ENCODE measurements at places on chromosomes 16 and 17.

GRCh38 chr17:11608396-11608795, 10.1 kb downstream of the DNAH9 start:
- no peak for DNase-seq

DNA sequence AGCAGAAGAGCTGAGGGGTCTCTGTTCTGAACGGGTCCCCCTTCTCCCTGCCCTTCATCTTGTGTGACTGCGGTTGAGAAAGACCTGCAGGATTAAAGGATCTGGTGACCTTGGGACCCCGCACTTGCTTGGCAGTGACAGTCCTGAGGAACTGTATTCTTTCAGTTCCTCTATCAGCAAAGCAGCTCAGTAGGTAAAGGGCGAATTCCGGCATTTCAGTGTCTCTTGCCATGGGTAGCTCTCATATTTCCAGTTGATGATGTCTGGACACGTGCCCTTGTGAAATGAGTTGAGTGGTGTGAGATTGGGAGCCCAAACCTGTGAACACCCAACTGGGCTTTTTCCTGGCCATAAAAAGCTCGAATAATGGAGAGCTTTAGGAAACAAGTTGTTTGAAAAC, 135.7 kb downstream of the PRKCA start:
- DNase-seq: no peak

DNA sequence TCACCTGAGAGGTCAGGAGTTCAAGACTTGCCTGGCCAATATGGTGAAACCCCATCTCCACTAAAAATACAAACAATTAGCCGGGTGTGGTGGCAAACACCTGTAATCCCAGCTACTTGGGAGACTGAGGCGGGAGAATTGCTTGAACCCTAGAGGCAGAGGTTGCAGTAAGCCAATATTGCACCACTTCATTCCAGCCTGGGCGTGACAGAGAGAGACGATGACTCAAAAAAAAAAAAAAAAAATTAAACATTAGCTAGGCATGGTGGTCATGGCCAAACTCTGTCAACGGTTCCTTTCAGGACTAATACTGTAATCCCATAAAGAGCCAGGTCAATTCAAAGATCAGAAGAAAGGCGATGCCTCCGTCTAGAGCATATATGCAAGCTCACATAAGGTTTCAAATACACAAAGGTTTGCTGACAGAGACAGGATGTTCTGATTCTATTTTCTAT, 2.4 kb downstream of the RNF157 start:
- DNase-seq: no peak

GRCh38 chr16:87344931-87345631, 27.9 kb upstream of the C16orf95 start:
- peak; percentile 59 for DNase-seq

DNA sequence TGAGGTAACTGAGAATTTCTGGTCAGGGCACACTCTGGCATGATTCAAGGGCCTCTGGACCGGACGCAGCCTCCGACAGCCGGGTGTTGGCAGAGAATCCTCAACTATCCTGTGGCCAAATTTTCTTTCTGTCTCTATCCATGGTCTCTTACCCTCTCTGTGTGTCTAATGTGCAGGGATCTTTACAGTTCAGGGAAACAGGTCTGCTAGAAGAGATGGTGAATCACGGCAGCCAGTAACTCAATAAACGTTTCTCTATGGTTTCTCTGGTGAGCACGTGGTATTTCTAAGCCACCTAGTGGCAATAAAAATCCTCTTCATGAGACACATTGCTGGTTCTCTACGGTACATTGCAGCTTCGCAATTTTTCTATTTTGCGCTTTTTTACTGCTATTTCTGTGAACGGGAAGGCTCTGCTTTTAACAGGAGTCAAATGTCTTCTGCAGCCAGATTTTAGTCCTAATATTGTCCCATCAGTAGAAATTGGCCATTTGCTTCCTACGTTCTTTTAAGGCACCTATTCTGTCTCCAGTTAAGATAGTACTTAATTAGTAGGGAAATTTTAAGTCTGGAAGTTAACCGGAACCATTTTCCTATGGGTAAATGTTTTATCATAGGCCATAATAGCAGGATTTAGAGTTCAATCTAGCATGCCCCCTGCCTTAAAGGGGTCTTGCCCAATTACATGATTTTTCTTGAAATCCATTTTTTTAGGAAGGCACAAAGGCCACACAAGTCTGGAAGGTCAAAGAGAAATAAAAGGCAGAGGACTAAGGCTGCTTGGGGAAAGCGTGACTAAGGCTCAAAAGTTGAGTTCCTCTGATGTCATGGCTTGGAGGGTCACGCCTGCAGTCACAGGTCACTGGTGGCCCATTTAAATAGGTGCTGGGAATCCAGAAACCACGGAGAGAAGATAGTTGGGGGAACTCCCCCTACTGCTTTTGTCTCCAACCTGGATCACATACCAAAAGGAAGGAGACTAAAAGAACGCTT, 31.5 kb downstream of the QPRT start:
- no peak for DNase-seq

DNA sequence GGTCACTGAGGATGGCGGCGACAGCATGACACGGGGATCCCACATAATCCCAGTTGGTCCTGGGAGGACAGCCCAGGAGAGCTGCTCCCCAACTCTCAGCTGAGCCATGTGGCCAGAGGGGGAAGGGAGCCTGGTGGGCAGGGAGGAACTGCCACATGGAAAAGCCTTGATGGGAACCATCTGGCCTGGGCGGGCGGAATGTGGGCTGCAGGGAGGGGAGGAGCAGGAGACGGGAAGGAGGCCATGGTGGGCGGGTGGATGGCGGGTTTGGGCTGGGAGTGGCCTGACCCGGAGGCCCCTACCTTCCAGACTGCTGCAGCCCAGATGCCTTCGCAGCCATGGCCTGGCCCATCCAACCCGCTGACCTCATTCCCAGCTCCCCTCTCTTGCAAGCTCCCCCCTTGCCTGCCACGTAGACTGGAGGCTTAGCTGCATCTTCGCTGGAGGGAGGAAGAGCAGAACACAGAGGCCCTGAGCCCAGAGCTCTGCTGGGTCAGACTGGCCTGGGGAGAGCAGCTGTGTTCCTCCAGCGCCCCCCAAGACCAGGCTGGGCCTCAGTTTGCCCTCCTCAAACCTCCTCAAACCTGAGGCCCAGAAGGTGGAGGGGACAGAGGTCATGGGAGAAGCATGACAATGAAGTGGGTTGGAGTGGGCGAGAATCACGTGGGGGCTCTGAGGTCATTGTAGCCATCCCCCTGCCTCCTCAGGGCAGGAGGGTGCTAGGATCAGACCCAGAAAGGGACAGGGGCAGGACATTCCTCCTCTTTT, 8.2 kb upstream of the COL1A1 start:
- DNase-seq: no peak

DNA sequence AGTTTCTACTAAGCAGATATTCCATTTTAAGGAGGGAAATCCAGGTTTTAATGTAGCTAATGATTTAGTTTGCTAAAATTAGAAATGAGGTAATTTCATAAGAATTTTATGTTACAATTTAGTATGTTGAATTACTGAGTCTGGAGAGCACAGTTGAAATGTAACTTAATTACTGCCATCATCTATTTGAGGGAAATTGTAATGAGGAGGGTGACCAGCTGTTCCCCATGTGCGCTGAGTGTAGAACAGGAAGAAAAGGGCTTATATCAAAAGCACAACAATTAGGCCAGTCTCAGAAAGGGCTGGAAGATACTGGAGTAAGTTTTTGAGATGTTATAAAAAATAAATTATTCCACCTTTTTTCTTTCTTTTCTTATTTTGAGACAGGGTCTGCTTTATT, 735.1 kb upstream of the GOT2 start:
- no peak for DNase-seq

DNA sequence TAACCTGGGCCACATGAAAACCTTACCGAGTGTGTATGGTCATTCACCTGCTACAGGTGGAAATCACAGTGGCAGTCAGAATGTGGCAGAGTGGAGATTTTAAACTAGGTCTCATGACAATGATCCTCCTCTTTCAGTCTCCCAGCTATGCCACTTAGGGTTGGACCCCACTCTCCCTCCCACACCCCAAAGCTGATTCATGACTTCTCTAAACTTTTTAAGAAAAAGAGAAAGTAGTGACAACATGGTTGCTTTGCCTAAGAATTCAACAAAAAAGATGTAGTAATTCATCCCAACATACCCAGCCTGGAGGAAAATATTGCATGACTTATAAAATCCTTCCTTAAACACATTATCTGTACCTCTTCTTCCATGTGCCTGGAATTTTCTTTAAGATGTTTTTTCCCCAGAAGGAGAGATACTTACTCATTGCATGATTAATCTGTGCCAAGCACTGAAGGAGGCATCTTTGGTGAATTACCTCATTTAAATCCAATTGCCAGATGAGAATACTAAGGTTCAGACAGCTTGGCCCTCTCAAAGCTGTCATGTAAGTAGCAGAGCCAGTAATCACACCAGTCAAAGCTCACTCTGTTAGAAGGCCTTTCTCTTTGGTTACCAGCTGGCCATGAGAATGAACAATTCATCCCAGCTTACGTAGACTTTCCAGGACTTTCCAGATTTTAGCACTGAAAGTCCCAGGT, 119.9 kb downstream of the COPRS start:
- no peak for DNase-seq

GRCh38 chr16:85054948-85055492, 27.4 kb downstream of the KIAA0513 start:
- no peak for DNase-seq

DNA sequence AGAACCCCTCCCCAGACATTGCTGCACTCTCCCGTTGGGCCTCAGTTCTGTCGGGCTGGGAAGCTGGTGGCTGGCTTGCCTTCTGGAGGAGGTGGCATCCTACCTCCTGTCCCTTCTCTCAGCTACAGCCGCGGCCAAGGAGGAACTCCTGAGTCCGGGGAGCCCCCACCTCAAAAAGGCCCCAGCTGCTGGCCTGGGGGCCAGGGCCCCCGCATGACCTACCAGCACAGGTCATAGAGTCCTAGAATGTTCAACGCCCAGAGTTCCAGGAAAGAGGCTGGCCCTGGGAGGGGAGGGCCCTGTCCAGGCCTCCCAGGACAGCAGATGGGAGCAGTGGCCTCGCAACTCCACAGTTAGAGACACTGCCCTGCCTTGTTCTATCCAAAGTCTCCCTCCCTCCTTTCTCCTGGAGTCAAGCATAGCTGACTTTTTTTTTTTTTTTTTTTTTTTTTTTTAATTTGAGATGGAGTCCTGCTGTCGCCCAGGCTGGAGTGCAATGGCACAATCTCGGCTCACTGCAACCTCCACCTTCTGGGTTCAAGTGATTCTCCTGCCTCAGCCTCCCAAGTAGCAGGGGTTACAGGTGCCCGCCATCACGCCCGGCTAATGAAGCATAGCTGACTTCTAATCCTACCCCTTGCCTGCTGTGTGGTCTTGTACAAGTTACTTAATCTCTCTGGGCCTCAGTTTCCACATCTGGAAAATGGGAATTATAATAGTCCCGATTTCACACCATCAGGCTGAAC, 7.1 kb downstream of the CARHSP1 start:
- no peak for DNase-seq

GRCh38 chr17:44345454-44346026, 438 bp downstream of the GRN start:
- peak; percentile 66 for DNase-seq

DNA sequence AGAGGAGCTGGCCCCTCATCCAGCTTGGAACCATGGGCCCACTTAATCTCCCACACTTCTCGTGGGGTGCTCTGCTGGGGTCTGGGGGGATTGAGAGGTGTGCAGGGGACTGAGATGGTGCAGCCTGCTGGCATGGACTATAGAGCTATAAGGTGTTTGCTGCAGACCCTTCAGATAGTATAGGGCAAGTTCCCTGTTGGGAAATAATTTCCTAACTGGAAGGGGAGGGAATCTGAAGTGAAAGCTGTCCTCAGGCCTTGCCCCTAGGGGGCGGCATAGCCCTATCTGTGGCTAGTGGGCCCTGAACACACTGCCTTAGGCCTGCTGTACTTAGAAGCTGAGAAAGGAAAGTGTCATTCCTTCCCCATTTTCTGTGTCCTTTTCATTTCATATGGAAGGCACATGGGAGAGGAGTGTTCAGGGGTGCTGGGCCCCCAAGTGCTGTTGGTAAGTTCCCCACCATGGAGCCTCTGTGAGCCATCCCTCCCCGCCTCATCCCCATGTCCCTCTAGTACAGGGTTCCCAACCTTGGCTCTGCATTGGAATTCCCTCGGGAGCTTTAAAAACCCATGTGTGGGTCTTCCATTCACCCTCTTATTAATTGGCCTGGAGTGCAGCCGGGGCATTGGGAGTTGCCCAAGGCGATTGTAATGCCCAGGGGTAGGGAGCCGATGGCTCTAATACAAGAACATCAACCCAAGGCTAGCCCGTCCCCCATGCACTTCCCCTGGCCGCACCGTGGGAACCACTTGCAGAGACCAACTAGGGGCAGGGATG, 19.7 kb downstream of the GOSR2 start:
- peak; percentile 71 for DNase-seq
